Heart right ventricle (tissue), 16 donors: ENCODE measurements at places on chromosomes 2 and 18. TPM values are rescaled to one million over a fixed set of nuclear protein-coding genes. Genes with fewer than 3 reads are reported as not detected.

Gene ANKRD62
- not detected for total RNA-seq

Gene KATNAL2
- total RNA-seq: 0.93 TPM

Gene DSC1
- total RNA-seq: 7.5 TPM

Gene MLPH
- 24.8 TPM for total RNA-seq

Gene SPATA3
- not detected for total RNA-seq

Gene REEP1
- total RNA-seq: 26.4 TPM

DNA sequence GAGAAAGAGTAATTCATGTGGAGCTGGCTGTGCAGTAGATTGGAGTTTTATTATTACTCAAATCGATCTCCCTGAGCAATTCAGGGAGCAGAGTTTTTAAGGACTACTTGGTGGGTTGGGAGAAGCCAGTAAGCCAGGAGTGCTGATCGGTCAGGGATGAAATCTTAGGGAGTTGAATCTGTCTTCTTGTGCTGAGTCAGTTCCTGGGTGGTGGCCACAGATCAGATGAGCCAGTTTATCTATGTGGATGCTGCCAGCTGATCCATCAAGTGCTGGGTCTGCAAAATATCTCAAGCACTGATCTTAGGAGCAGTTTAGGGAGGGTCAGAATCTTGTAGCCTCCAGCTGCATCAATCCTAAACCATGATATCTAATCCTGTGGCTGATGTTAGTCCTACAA lies 17.0 kb upstream of the UGT1A8 start:
- no peak for DNase-seq

- no peak for DNase-seq
Observed at GRCh38 chr2:138272524-138273195, 228.9 kb upstream of the SPOPL start.

- DNase-seq: no peak
Observed at GRCh38 chr18:74422541-74422940, 34.6 kb downstream of the DIPK1C start.

DNA sequence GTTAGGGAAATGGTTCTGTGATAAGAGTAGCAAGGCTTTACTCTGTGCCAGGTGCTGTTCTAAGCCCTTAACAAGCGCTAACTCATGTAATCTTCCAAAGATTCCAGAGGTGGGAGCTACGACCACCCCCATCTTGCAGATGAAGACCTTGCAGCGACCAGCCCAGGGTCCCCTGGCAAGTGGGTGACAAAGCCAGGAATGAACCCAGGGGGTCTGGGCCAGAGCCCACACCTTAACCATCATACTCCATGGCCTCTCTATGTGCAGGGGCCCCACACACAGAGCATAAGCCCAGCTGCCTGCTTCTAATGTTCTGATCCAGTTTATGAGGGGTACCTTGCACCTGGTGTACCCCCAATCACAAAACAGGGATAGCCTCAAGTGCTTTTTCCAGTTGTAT lies 105.3 kb downstream of the ZBTB7C start:
- DNase-seq: no peak
